ENCODE measurements at places on chromosomes 5 and 9.

DNA sequence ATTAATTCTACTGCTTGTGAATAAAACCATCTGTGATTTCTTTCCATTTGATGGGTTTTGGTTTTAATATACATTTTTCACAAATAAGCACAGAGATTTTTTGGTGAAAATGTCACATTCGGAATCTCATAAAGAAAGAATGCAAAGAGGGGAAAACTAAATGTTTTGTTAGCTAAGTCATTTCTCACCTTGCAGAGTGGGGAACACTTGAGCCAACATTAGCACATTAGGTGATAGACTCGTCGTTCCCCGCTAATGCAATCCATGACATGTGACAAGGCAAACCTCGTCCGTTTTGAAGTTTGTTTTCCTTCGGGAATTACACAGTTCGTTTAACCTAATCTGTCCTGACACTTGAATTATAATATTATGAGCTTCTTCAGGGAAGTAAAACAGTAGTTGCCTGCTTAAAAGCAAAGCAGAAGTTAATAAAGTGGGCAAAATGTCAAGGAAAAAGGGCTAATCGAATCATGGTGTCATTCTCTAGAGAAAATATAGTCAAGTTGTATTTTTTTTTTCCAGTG, 95.8 kb upstream of the LMX1B start:
- no peak for DNase-seq

DNA sequence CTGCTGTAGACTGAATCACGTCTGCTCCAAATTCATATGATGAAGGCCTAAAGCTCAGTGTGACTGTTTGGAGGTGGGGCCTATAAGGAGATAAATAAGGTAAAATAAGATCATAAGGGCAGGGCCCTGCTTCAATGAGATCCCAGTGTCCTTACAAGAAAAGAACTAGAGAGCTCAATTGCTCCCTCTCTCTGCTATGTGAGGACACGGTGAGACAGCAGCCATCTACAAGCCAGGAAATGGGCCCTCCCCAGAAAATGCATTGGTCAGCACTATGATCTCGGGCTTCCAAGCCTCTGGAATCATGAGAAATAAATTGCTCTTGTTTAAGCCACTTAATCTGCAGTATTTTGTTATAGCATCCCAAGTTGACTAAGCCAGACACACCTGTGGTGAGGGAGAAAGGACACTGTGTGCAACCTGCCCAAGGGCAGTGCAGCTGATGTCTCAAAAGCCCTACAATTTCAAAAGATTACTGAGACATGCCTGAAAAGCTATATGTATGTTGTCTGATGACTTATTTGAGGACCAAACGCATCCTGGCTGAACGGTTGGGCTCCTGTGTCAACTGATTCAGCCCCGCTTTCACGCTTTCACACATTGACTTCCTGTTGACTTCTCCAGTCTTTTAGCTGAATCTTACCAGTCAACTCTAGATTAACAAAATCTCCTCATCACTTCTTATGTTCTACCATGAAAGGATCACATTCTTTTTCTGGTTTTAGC, 13.2 kb downstream of the GZMK start:
- DNase-seq = no peak

GRCh38 chr5:50300878-50301277, 140.2 kb downstream of the EMB start:
- DNase-seq = no peak

GRCh38 chr5:137856916-137857862, 10.5 kb upstream of the MYOT start:
- DNase-seq = no peak

- no peak for DNase-seq
These were observed 123.6 kb downstream of the ELAVL2 start for GRCh38 chr9:23702311-23702922.

DNA sequence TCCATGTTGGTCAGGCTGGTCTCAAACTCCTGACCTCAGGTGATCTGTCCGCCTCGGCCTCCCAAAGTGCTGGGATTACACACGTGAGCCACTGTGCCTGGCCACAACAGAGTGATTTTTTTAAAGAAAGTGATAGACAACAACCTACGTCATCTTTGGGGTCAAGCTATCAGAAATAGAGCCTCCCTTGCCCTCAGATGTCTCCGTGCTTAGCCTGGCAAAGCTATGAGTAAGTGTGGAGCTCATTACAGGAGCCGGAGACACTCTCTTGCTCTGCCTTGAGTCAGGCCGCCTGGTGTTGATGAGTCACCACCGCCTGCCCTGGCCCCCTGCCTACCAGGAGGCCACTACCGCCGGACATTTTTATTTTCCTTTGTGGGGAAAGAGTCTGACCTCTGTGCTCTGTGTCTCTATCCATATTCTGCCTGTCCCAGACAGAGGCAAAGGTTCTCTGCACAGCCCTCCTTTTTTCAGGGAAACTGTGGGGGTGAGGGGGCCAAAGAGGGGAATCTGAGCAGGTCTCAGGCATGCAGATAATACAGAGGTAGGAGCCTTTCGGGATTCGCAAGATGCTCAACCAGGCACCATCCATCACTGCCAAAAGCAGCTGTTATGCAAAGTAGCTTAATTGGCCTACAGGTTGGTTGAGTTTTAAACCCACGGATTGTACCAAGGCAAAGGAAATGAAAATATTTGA, 123.7 kb upstream of the CPEB4 start:
- peak; percentile 92 for DNase-seq

DNA sequence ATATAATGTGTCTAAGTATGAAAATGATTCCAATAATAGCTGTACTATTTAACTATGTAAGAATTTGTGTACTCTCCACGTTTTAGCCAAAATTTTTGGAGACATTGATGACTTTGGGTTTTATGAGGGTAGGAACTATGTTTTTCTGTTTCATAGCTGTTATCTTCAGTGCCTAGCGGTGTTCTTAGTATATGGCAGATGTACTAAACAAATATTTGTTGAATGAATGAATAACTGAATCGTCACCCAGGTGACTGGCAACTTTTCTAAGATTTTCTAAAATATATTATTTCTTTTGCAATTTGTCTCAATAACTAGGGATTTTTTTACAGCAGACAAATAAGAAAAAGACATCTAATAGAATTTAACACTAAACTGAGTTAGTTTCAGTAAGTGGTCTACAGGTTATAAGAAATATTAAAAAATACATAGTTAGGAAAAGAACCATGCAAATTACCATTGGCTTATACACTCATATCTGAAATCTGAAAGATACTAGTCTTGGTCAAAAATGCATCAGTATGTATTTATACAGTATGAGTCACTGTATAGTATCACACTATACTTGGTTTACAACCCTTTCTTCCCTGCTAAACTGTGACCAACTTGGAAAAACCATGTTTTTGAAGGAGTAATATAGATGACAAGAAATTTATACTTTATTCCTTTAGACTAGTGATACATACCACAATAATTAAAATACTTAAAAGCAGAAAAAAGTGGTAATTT, 10.5 kb upstream of the ERCC6L2 start:
- no peak for DNase-seq

DNA sequence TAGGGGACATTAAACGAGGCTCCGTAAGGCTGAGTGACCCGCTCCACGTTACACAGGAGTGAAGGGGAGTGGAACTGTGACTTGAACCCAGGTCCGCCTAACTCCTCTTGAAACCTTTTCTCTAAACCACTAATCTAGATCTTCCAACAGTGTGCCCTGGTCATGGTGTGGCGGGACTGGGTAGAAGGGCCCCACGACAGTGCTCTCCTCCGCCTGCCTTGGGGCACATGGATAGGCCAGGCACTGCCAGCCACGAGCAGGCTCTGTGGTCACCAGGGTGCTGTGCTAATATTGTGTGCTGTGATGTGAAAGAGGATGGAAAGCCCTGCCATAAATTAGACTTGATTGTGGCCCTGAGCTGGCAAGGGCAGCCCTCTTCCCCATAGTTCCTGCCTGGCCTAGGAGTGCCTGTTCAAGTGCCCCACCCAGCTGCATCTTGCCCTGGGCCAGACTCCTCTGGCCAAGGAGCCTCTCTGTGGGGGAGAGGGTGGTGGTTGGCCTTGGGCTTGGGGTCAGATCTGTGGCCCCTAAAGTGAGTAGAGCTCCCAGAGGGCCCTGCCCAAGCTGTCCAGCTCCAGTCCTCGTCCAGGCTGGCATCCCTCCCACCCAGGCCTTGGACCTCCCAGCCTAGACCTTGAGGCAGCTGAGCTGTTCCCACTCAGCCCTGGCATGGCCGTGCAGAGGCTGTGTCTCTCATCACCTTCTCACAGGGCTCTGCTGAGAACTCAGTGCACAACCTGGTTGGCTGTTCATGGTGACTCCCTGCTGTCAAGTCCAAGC, 67.8 kb upstream of the TBC1D2 start:
- no peak for DNase-seq

- DNase-seq = no peak
These were observed 819 bp downstream of the LSM11 start for GRCh38 chr5:157744051-157745011.
